Stimulated activated CD4-positive, alpha-beta T cell treated with anti-CD3 and anti-CD28 coated beads, Interleukin-2, amount 100 ng/mL, for 4 hours (primary cell): ENCODE measurements at places on chromosomes 16 and 17.

DNA sequence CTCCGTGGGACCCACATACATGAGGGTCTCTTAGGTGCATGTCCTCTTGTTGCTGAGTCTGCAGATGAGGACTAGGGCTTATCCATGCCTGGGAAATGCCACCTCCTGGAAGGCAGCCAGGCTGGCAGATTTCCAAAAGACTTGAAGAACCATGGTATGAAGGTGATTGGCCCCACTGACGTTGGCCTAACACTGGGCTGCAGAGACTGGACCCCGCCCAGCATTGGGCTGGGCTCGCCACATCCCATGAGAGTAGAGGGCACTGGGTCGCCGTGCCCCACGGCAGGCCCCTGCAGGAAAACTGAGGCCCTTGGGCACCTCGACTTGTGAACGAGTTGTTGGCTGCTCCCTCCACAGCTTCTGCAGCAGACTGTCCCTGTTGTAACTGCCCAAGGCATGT lies 38.2 kb upstream of the IL21R start:
- DNase-seq: no peak

DNA sequence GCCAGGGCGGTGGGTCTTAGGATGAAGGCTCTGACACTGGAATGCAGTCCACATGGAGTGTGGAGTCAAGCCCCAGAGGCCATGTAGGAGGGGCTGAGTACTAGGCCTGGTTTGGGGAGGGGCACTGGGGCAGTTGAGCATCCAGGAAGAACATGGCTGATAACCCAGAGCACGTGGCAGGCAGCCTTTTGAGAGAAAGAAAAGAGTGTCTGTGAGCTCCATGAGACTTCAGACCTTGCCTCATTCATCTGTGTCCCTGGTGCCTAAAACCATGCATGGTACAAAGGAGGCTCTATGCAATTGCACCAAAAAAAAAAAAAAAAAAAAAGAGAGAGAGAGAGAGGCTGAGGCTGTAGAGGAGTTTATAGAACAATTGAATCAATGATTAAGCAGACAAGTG lies 14.6 kb downstream of the SLC46A1 start:
- no peak for DNase-seq

- DNase-seq: no peak
Measured at GRCh38 chr16:87679593-87680271, 77.4 kb downstream of the JPH3 start.

- no peak for DNase-seq
Measured at GRCh38 chr16:54631782-54632181, 298.9 kb upstream of the IRX5 start.
